Activated T-helper 1 cell treated with Interleukin-2 at 50 U/mL for 16 hours (primary cell): ENCODE measurements at places on chromosomes 1 and 21.

GRCh38 chr1:54944610-54945392 is 35.6 kb upstream of the TMEM61 start:
- peak; percentile 25 for DNase-seq

DNA sequence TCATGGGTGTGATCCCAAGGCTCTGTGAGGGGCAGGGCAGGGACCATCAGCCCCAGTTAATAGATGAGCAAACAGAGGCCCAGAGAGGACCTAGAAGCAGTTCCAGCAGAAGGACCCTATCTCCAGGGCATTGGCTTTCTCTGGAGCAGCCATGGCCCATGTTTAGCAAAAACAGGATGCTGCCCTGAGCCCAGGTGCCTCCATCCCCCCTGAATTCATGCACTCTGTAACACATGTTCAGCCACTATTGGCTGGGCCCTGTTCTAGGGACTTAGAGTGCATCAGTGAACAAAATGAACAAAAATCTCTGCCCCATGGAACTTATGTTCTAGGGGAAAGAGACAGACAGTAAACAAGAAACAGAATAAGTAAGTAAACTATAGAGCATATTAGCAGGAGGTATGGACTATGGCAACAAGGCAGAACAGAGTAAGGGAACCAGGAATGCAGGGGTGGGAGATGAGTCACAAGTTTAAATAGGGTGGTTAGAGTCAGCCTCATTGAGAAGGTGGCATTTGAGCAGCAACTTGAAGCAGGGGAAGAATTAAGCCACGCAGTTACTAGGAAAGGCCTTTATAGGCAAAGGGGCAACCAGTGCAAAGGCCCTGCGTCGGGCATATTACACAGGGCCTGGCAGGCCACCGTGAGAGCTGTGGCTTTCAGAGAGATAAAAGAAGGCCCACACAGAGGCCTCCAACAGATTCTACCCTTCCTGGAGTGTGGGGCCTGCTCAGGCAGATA is 185.9 kb upstream of the EDN2 start:
- no peak for DNase-seq

DNA sequence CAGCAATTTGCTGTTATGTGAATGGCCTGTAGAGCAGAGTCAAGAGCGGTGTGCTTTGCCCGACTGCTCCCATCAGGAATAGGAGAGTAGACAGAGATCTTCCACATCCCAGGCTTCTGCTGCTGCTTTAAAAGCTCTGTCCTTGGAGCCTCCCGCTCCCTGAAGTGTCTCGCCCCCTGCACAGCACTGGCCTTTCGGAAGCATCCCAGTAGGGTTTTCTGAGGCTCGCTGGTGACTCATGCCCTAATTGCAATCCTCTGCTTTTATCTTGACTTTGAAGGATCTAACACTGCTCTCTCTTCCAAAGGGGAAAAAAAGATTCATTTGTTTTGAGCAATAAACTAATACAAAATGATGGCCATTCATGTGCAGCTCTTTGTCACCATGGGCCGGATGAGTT is 13.3 kb upstream of the CD101 start:
- DNase-seq, result no peak

- no peak for DNase-seq
Observed at GRCh38 chr1:56266359-56266758, 313.0 kb downstream of the PLPP3 start.

GRCh38 chr1:31663622-31664452 is 19.2 kb upstream of the PEF1 start:
- DNase-seq, result peak; percentile 33

DNA sequence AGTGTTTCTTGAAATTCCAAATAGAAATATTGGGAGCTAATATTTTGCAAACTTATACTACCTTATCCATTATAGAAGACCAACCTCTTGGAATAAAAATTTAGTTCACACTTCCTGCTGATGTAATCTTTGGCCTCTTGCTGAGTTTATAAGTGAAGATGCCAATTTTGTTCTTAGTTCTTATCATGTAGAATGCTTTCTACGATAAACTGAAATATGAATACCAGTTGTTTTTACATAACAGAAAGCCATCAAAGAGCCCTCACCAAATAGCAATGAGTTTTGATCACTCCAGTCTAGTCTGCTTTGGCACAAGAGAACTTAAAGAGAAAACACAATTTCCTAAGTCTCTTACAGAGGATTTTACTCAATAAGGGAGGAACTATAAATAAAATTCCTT is 89.5 kb downstream of the DENND1B start:
- DNase-seq, result no peak

DNA sequence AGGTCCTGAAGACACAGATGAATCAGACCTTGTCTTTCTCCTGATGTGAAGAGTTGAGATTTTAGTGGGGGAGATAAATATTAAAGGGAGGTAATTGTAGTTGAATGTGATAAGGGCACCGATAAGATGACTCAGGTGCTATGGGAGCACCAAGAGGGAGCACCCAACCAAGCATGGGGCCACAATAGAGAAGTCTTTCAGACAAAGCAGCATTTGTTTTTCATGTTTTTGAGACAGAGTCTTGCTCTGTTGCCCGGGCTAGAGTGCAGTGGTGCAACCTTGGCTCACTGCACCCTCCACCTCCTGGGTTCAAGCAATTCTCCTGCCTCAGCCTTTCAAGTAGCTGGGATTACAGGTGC is 16.2 kb downstream of the SZT2 start:
- DNase-seq, result no peak

GRCh38 chr1:30912224-30912623 is 3.7 kb upstream of the SDC3 start:
- DNase-seq, result no peak

DNA sequence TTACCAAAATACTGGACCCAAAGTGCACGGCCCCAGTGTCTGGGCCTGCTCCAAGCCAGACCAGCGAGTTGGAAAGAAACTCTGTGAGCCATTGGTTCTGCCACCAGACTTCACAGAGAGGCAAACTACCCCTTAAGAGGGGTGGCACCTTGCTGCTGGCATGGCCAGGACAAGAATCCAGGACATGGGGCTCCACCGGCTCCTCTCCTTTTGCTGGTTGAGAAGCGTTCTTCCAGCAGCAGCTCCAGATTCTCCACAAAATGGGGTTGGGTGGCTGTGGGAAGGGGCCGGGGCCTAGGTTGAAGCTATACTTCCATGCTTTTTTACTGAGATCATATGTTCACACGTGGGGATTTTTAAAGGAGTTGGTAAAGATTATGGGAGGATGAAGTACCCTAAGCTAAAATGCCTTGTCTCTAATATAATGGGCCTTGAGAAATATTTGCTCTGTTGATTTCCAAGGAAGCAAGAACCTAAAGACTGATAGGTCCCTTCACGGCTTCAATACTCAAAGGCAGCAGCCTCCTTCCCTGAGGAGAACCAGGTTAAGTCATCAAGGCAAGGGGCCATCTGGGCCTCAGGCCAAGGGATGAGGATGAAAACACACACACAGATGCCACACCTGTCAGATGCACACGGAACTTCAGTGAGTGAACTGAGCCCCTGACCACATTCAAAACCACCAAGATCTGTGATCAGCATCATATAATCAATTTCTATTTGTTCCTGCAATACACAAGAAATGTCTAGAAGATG is 3.1 kb downstream of the C1orf198 start:
- DNase-seq, result no peak

DNA sequence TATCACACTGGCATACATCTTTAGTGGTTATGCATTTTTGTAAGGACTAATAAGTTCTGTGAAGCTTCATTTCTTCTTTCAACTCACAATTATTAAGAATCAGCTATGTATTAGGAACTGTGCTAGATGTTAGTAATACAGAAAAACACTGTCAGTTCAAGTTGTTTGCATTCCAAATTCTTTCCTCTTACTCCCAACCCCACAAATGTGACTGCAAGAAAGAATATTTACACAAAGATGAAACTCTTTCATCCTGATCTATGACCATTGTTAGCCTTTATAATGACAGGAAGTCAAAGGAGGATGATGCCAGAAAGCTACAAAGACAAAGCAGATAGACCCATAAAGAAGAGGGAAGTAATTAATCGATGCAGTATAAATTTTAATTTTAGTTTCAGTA is 21.0 kb upstream of the GADD45A start:
- no peak for DNase-seq

DNA sequence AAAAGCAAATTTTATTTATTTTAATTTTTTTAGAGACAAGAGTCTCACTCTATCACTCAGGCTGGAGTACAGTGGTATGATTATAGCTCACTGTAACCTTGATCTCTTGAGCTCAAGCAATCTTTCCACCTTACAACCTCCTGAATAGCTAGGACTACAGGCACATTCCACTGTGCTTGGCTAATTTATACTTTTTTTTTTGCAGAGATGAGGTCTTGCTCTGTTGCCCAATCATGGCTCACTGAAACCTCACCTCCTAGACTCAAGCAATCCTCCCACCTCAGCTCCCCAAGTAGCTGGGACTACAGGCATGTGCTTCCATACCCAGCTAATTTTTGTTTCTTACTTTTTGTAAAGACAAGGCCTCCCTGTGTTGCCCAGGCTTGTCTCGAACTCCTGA is 49.5 kb downstream of the DR1 start:
- no peak for DNase-seq

DNA sequence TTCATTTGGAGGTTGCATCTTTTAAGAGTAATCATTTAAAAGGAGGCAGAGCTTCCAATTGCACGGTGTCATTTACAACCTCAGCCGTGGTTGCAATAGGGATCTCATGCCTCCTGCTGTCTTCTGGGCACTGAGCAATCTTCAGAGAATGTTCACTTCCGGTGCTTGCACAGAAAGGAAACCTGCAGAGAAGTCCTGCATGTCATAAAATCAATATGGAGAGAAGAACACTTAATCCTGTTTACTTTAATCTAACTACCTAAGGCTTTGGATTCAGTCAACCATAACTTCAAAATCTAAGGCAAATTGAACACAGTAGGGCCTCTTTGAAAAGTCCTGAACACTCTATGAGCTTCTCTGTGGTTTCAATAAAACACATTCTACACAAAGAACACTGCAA is 11.3 kb upstream of the MAP10 start:
- DNase-seq, result no peak

DNA sequence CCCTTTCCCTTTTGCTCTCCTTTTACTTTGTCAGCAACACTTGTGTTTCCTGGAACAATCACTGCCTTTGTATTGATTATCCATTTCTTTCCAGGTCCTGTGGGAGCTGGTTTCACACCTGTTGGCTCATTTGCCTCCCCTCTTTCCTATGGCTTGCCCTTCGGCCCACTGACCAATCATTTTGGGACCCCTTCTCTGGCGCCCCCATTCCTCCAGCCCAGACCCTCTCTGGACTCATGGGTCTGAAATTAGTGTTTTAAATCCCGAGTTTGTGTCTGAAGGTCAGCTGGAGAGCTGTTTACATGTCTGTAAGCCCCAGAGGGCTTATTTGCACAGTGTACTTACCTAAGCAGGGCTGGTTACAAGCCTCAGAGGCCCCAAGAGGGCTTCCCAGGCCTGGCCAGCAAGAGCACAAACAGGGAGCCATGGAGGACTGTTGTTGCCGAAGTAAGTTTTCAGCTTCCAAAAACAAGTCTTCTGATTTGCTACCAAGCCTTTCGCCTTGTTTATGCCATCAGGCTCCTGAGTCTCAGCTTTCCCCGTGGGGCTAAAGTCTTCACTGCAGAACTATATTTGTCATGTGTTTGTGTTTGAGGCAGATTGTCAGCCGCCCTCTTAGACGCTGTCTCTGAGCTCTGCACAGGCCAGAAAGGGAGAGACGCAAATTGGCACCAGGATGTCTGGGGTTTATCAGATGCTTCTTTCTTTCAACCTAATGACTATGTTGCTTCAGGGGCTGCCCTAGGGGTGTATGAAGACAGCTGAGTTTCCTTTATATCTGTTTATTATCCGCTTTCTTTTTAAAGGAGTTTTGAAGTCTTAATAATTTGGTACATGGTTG is 93.0 kb downstream of the ATP1A1 start:
- no peak for DNase-seq

DNA sequence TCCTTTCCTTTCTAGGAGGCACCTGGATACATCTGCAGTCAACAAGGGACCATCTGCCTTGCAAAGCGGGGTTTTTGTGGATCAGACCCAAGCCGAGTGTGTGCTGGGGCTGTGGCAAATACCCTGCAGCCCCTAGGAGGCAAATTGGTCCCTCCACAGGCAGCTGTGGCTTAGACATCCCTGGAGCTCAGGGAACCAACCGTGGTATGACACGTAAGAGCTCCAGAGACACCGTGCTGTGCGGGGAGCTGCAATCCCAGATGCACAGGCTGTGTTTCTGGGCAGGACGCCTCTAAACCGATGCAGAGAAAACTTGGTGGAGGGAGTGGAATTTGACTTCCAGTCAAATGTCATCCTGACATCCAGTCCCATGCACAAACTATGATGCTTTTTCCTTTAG is 141.5 kb downstream of the KAZN start:
- no peak for DNase-seq

DNA sequence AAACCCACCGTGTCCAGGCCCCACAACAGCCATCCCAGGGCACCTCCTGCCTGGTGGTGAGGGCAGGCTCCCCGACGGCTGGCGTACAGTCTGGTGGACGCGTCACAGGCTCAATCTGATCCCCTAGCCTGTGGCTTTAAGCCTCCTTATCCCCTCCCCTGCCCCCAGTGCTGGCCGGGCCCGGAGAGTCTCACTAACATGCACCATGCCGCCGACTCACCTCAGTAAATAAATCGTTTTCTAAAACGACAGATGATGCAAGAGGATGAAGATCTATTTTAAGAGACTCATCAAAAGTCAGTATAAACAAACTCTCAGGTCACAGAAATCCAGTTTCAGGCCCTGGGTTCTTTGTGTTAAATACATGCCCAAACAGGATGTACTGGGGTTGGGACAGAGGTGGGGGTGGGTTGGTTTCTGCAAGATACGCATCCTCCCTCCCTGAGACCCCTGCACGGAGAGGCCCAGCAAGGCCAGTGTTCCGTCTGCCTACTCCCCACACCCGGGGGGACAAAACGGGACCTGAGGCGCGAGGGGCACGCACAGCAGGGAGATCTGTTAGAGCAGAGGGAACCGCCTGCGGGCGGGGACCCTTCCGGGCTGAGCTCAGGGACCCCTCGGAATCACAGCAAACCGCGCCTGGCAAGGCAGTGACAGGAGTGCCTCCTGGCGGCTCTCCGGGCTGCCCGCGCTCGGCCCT is 3.1 kb downstream of the PANK4 start:
- DNase-seq, result no peak

- DNase-seq, result no peak
Observed at GRCh38 chr1:89938171-89939055, 56.5 kb upstream of the ZNF326 start.

- no peak for DNase-seq
Observed at GRCh38 chr1:182602935-182603645, 1.1 kb downstream of the RGS16 start.

GRCh38 chr1:115192200-115192767 is 103.0 kb upstream of the TSPAN2 start:
- no peak for DNase-seq

GRCh38 chr21:44530903-44531605 is 8.9 kb downstream of the KRTAP10-1 start:
- no peak for DNase-seq

- DNase-seq, result no peak
Observed at GRCh38 chr1:155979597-155980343, 1.4 kb upstream of the ARHGEF2 start.

DNA sequence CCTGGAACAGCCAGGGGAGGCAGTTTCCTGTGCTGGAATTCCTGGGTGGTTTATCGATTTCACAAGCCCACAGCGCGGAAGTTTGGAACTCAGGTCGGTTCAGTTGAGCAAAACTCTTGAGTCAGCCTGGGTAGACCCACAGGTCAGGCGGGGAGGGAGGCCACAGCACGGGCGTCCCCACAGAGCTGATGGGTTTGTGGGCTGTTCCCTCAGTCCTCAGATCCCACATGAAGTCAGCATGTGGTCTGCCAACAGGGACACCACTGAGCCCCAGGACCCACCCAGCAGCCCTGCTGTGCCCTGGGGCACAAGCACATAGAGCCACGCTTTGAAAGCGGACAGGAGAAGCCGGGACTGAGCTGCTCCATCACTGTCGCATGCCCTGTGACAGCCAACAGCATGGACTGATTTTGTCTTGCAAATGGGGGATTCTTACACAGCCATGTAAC is 17.4 kb downstream of the BMP8A start:
- DNase-seq, result no peak
